Femur (tissue), 1 donor: ENCODE measurements at places on chromosomes 5 and 9.

- no peak for DNase-seq
Measured at GRCh38 chr9:127074561-127075548, 47.6 kb downstream of the ANGPTL2 start.

- no peak for DNase-seq
Measured at GRCh38 chr9:135514342-135515082, 6.7 kb upstream of the LCN1 start.

GRCh38 chr5:37436146-37436934 is 57.2 kb downstream of the WDR70 start:
- no peak for DNase-seq

DNA sequence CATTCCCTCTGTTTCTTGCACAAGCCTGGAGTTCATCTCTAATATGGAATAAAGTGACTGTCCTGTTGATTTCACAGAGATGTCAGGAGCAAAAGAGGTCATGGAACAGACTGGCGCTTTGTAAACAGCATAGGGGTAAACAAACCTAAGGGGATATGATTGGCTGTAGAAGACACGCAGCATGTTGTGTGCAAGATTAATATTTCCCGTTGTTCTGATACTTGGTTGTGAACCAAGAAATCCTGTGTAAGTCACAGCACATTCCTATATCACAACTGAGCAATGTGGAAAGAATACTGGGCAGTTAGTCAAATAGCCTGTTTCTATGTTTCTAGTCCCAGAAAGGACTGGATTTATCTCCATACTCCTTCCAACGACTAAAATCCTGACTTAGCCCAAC is 3.2 kb downstream of the ADAMTS12 start:
- DNase-seq, result no peak

DNA sequence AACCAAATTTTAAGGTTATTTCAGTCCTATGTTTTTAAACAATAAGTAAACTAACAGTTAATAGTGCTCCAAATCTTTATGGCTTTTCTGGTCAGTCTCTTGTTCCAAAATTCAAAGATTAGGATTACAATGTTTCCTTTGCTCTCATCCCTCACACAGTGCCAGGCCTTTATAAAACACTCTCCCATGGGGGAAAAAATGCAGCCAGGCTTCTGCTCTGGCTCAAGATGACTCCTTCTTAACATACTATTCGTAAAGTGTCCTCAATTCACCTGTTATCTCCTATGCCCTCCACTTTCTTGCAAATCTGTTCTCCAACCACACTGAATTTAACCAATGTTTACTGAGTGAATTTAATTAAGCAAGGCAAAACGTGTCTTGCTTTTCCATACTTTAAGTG is 1.4 kb downstream of the CEP120 start:
- DNase-seq, result no peak

DNA sequence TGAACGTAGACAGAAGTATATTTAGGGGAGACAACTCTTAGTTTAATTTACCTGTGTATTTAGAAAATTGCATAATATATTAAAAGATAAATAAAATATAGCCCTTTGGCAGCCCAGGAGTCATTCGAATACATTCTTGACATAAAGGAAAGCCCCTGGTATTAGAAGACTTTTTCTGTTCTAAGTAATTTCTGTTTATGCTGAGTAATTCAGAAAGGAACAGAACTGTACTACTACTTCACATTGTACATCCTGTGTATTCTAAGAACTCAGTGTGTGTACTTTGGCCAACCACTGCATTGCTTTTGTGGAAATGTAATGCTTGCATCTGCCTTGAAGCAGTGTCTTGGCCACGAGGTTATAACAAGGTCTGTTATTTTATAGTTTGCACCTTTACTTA is 136.4 kb downstream of the KDM4C start:
- no peak for DNase-seq

- DNase-seq, result no peak
Measured at GRCh38 chr5:88602584-88602983, 280.4 kb downstream of the MEF2C start.

DNA sequence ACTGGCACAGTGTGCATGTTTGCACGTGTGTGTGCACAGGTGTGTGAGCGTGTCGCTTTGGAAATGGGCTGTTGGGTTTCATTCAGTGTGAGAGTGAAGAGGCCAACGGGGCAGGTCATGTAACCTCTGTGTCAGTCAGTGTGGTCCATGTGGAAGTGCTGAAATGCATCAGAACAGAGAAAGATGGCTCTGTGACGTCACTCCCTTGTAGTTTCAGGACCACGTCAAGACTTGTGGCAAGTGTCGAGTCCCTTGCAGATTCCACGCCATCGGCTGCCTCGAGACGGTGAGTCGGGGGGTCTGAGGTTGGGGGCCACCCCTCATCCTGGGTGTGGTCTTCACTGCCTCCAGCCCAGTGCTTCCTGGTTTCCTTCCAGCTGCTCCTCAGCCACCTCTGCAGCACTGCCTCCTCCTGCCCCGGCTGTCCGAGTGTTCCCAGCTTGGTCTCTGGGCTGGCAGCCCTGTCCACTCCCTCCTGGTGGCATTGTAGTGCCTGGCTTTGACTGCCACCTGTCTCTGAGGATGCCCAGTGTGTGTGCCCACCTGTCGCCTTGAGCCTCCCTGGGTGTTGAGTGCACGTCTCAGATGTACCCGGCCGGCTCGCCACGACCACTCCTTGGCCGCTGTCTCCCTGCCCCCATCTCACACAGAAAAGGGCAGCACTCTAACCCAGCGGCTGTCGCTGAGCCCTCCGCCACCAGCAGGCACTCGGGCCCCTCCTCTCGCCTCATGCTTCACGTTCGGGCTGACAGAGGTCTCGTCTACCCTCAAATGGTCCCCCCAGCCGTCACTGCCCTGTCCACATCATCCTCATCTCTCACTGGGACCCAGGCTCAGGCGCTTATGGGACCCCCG is 28.0 kb downstream of the FBXW5 start:
- no peak for DNase-seq

GRCh38 chr5:172119921-172120688 is 67.9 kb downstream of the STK10 start:
- no peak for DNase-seq
